ENCODE measurements at places on chromosomes 16 and 17. TPM values are rescaled to one million over a fixed set of nuclear protein-coding genes. Genes with fewer than 3 reads are reported as not detected.

GRCh38 chr17:29590411-29591145, 1.1 kb upstream of the GIT1 start:
- peaks cover 58% of the 10 kb centered on the region for H3K4me1 ChIP-seq
- H3K27ac ChIP-seq: peak overlapping the region; percentile 88
- no peaks in the 10 kb centered on the region for H3K27me3 ChIP-seq
- H3K4me3 ChIP-seq: peak overlapping the region; percentile 83
- peaks cover 5% of the 10 kb centered on the region for H3K36me3 ChIP-seq

GRCh38 chr17:58541249-58541648, 26.8 kb upstream of the MTMR4 start:
- no peak overlapping the region for H3K27ac ChIP-seq
- DNase-seq: no peak
- no peaks in the 10 kb centered on the region for H3K4me1 ChIP-seq
- H3K27me3 ChIP-seq: no peaks in the 10 kb centered on the region

MT4 gene
- not detected for total RNA-seq

GRCh38 chr16:27444015-27444414, 42.0 kb downstream of the IL21R start:
- H3K27ac ChIP-seq: no peak overlapping the region
- H3K4me1 ChIP-seq: peaks cover 52% of the 10 kb centered on the region

DNA sequence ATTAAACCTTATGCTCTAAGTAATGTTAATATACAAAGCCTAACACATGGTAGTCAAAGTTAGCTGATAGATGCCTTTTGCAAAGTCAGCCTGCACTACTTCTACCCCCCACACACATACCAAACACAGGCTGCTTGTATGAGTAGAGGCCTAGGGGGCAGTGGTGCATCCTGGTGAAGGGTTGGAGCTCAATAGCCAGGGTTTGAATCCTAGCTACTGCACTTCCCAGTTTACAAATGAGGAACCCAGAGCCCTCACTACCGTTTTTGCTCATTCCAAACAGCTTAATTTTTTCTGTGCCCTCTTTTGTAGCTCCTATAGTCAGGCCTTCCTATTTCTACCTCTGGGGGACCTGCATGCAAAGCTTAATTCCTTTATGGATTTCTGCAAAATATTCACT, 18.9 kb upstream of the HYDIN start:
- H3K27me3 ChIP-seq: no peaks in the 10 kb centered on the region
- no peaks in the 10 kb centered on the region for H3K36me3 ChIP-seq
- H3K4me3 ChIP-seq: no peak overlapping the region
- no peak for DNase-seq
- no peak overlapping the region for H3K27ac ChIP-seq

DNA sequence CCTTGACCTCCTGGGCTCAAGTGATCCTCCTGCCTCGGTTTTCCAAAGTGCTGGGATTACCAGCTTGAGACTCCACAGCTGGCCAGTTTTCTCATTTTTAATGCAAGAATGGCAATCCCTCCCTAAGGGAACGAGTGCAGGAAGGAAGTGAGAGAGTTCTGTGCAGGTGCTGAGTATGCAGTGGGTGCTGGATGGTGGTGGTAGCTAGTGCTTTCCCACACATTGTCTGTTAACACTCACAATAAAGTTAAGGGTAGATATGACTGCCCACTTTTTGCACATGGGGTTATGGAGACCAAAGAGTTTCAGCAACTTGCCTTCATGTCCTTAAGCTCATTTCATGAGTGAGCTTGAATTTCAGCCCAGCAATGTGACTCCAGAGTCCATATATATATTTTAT, 18.5 kb downstream of the RGS9 start:
- no peak overlapping the region for H3K27ac ChIP-seq
- no peak for DNase-seq
- H3K4me3 ChIP-seq: no peak overlapping the region
- peaks cover 6% of the 10 kb centered on the region for H3K4me1 ChIP-seq
- peaks cover 8% of the 10 kb centered on the region for H3K27me3 ChIP-seq
- H3K36me3 ChIP-seq: no peaks in the 10 kb centered on the region

- no peak overlapping the region for H3K27ac ChIP-seq
- DNase-seq: no peak
- H3K4me1 ChIP-seq: peaks cover 19% of the 10 kb centered on the region
- peaks cover 27% of the 10 kb centered on the region for H3K27me3 ChIP-seq
- H3K36me3 ChIP-seq: no peaks in the 10 kb centered on the region
- no peak overlapping the region for H3K4me3 ChIP-seq
These were observed 3.5 kb upstream of the C16orf74 start for GRCh38 chr16:85754413-85754812.

PALB2 gene
- 23.1 TPM for total RNA-seq

- H3K27me3 ChIP-seq: no peaks in the 10 kb centered on the region
- peaks cover 57% of the 10 kb centered on the region for H3K4me1 ChIP-seq
- DNase-seq: peak; percentile 82
- peak overlapping the region; percentile 66 for H3K4me3 ChIP-seq
- H3K36me3 ChIP-seq: peaks cover 10% of the 10 kb centered on the region
These were observed 510.7 kb downstream of the MAF start for GRCh38 chr16:79089735-79090284.

DNA sequence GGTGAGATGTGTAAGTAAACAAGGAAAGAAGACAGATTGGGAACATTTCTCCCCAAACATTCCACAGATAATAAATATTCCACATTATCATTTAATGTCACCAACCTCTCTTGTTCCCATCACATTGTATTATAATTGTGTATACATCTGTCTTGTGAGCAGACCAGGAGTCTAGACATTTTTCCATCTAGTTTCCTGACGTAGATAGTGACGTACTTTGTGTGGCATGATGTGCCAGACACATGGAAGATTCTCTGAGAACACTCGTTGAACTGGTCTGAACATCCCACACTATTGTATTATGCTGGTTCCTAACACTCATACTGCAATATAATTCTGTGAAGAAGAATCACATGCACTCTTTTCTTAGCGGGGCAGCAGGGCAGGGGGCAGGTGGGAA, 34.0 kb downstream of the WSB1 start:
- H3K4me3 ChIP-seq: no peak overlapping the region
- H3K36me3 ChIP-seq: no peaks in the 10 kb centered on the region
- H3K27me3 ChIP-seq: no peaks in the 10 kb centered on the region

DNA sequence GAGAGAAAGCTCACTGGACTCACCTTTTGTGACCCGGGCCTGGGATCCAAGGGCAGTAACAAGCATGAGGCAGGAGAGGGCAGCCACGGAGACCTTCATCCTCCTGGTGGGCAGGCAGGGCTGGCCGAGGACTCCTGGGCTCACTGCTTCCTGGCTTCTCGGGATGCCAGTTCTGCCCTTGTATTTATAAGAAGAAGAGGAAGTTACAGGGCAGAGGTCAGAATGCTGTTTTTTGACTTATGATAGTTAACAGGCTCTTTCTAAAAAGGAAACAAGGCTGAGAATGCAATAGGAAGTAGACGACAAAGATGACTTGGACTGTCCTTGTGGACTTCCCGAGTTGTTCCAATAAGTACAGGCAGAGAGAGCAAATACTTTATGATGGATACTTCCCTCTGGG, at the start of gene CCL23:
CCL23 (minus strand) TSS at position 174 of the 400 bp plus-strand sequence; CDS start at position 99, 75 bp downstream.
- no peak within 1 kb of the TSS for H3K4me3 ChIP-seq
- no peaks in the 10 kb centered on the region for H3K36me3 ChIP-seq
- H3K4me1 ChIP-seq: no peaks in the 10 kb centered on the region
- DNase-seq: no peak

- peaks cover 28% of the 10 kb centered on the region for H3K4me1 ChIP-seq
- DNase-seq: no peak
- peaks cover 4% of the 10 kb centered on the region for H3K36me3 ChIP-seq
- H3K27ac ChIP-seq: no peak overlapping the region
These were observed 620 bp downstream of the SAMD14 start for GRCh38 chr17:50129353-50129727.

DNA sequence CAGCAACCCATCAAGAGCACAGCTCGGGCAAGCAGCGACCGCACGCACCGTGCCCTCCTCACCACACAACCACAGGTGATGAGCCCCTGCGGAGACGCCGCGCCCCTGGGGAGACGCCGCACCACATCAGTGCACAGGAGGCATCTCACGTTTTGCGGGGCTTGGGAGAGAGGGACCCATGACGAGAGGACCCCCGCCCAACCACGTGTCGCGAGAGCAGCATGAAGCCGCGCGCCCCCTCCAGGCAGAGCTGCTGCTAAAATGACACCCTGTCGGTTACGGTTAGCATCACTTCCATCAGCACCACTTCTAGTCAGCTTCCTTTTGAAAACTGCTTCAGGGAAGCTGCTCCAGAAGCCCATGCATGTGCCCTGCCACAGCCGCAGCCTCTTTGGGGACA, 45.3 kb downstream of the KLHDC4 start:
- H3K27ac ChIP-seq: no peak overlapping the region
- no peak for DNase-seq
- H3K36me3 ChIP-seq: peaks cover 55% of the 10 kb centered on the region
- H3K27me3 ChIP-seq: no peaks in the 10 kb centered on the region

DNA sequence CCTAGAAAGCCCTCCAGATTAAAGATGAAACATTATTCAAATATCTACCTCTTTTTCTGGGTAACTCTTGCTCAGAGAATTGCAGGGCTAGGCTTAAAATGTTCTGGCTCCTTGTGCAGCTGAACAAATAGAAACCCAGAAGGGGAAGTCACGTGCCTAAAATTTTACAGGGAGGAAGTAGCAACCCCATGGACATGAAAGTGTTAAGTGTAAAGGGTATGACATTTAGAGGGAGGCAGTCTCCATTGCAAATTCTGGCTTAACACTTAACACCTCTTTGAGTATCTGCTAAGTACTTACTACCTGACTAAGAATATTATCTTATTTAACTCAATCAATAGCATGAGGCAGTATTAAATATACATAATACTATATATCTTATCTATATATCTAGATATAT, 376.1 kb upstream of the ERCC4 start:
- DNase-seq: no peak
- H3K27me3 ChIP-seq: peaks cover 3% of the 10 kb centered on the region
- no peak overlapping the region for H3K27ac ChIP-seq
- H3K4me1 ChIP-seq: no peaks in the 10 kb centered on the region
- H3K4me3 ChIP-seq: no peak overlapping the region
- no peaks in the 10 kb centered on the region for H3K36me3 ChIP-seq

KRT24 gene
- not detected for total RNA-seq

DNA sequence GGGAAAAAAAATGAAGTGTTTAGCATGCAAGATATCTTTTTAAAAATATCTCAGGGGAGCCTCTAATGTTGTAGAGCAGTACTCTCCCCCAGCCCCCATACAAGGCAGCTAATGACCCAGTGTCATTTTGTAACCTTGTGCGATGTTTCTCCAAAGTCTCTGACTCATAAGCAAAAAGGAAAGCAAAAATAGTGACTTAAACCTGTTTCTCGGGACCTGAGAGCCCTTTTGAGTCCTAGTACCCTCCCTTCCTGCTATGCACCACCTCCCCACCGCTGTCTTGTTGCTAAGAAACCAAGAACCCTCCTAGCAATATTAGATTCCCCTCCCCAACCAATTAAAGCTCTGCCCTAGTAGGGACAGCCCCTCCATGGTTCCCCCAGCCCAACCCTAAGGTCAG, 2.8 kb downstream of the MYCBPAP start:
- H3K36me3 ChIP-seq: no peaks in the 10 kb centered on the region
- peak overlapping the region; percentile 61 for H3K27ac ChIP-seq
- peaks cover 29% of the 10 kb centered on the region for H3K4me1 ChIP-seq

DNA sequence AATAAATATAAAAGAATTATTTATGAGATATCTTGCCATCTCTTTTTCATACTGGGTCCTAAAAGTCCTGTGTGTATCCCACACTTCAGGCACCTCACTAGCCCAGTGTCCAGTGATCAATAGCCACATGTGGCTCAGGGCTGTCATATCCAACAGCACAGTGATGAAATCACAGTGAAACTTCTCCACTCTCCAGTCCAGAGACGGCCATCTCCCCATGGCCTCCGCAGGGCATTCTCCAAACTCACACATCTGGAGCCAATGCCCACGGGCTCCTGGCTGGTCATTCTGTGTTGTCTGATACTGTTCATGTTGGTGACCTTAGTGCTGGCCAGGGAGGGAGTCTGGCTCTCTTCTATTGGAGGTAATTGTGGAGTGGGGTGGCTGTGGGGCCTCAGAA, 125.2 kb upstream of the SDK2 start:
- DNase-seq: no peak
- H3K4me1 ChIP-seq: no peaks in the 10 kb centered on the region
- no peak overlapping the region for H3K4me3 ChIP-seq
- H3K36me3 ChIP-seq: no peaks in the 10 kb centered on the region

GRCh38 chr17:75950855-75951554, 10.2 kb upstream of the FBF1 start:
- H3K4me3 ChIP-seq: no peak overlapping the region
- no peak for DNase-seq
- no peaks in the 10 kb centered on the region for H3K4me1 ChIP-seq

TMEM92 gene
- 0.23 TPM for total RNA-seq

GRCh38 chr17:37736428-37736827, 8.4 kb downstream of the HNF1B start:
- H3K4me1 ChIP-seq: no peaks in the 10 kb centered on the region
- peak; percentile 14 for DNase-seq
- peaks cover 32% of the 10 kb centered on the region for H3K27me3 ChIP-seq
- H3K36me3 ChIP-seq: no peaks in the 10 kb centered on the region
- no peak overlapping the region for H3K27ac ChIP-seq

DNA sequence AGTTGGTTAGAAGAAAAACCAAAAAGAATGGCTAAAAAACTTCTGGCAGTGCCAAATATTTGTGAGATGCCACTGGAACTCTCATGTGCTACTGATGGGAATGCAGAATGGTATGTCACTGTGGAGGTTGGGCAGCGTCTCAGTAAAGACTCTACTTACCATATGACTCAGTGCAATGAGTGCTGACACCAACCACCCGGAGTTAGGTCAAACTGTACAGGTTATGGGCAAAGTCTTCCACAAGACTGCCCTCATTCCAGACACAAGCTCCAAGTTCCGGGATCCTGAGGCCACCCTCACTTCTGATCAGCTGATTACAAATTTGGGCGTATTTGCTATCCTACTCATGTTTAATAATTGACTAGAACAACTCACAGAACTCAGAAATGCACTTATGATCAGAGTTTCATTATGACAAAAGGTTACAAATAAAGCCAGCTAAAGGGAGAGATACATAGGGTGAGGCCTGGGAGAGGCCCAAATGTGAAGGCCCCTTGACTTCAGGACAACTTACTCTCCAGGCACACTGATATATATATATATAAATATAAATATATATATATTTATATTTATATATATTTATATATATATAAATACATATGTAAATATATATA, 114.9 kb downstream of the TRIM37 start:
- H3K4me1 ChIP-seq: peaks cover 13% of the 10 kb centered on the region
- peak; percentile 40 for DNase-seq
- H3K36me3 ChIP-seq: peaks cover 4% of the 10 kb centered on the region
- H3K4me3 ChIP-seq: no peak overlapping the region

DNA sequence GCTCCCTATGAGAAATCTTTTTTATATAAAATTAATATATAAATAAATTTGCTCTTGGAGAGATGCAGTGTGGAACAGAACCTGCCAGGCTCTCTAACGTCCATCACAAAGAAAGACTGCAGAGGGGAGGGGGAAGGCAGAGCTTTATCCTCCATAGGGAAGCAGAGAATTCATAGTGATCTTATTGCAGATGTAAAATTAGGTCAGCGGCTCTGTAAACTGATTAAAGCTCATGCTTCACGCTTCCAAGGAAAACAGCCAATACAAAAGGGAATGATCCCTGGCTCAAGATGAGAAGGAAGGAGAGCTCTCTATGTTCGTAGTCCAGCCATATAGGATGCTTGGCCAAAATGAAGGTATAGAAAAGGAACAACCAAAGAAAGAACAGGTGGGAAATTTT, 532.3 kb upstream of the PSMD7 start:
- no peaks in the 10 kb centered on the region for H3K4me1 ChIP-seq
- no peak for DNase-seq
- H3K36me3 ChIP-seq: no peaks in the 10 kb centered on the region
- H3K27ac ChIP-seq: no peak overlapping the region

GRAP gene
- total RNA-seq: 10.7 TPM

- H3K36me3 ChIP-seq: no peaks in the 10 kb centered on the region
- no peak for DNase-seq
- no peak overlapping the region for H3K4me3 ChIP-seq
- H3K27me3 ChIP-seq: no peaks in the 10 kb centered on the region
- H3K27ac ChIP-seq: no peak overlapping the region
These were observed 110.3 kb downstream of the C17orf67 start for GRCh38 chr17:56723421-56723820.
